Stimulated activated CD4-positive, alpha-beta T cell treated with anti-CD3 and anti-CD28 coated beads, TNF-alpha, amount 100 ng/mL, for 1 hour (primary cell): ENCODE measurements at places on chromosomes 4 and X.

GRCh38 chr4:138428611-138429010 is 186.5 kb upstream of the SLC7A11 start:
- DNase-seq, result no peak

DNA sequence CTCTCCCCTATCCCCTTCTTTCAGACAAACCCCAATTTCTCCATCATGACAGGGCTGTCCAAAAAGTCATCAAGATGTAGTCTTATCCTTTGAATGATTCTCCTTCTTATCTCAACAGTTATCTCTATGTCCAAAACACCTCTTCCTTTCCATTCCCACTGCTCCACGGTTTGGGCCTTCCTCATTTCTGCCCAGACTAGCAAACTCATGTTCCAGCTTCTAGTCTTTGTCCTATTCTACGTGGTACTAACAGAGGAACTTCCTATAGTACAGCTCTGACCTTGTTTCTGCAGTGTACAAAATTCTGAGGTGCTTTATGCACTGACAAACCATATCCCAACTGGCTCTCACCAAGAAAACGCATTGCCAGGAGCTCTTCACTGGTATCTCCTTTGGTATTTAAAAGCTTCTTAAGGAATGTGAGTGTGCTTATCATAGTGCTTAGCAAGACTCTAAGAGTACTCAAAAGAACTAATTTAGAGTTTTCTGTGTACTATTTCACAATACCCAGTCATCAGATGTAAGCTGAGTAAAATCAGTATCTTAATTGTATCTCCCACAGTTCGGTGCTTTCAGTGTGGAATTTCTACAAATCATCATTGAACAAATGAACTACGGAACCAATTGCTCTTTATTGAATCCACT is 65.5 kb downstream of the MAML3 start:
- no peak for DNase-seq

GRCh38 chr4:184103527-184104264 is 114.0 kb downstream of the ENPP6 start:
- no peak for DNase-seq

GRCh38 chr4:7001271-7001670 is 41.9 kb upstream of the TADA2B start:
- DNase-seq, result no peak

DNA sequence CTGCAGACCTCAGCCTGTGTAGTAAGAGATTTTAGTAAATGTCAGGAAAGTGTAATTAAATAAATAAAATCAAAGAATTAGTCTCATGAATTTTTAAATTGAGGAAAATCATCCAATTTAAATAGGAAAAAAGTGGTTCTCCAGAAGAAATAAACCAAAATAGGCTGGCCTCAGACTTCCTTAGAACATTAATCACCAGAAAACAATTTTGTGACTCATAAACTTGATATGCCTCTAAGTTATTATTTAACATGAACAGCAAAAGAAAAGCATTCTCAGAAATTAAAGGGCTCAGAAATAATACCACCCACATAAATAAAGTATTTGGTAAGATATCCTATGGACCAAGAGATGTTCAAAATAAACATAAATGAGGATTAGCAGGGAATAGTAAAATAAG is 14.3 kb downstream of the FAM47B start:
- no peak for DNase-seq

GRCh38 chr4:66585767-66586166 is 915.5 kb upstream of the EPHA5 start:
- no peak for DNase-seq

DNA sequence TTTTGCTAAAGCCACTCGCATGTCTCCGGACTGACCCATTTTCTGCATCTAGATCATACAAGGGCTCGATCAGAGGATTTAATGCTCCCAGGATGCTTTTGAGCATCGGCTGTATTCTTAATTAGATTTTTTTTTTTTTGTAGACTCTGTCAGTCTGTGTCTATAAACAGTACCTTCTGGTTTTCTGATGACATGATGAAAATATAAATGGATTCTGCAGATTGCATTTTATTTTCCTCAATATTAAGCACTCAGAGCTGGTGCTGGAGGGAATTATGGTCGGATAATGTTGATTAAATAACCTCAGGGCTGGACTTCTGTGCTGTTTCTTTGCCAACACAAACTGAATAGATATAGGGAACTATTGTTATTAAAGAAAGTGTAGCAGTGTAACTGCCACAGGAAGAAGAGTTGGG is 57.1 kb upstream of the LIMCH1 start:
- no peak for DNase-seq

- no peak for DNase-seq
Observed at GRCh38 chrX:6004529-6004928, 224.1 kb downstream of the NLGN4X start.

GRCh38 chrX:40146262-40147125 is 48.7 kb upstream of the BCOR start:
- no peak for DNase-seq

DNA sequence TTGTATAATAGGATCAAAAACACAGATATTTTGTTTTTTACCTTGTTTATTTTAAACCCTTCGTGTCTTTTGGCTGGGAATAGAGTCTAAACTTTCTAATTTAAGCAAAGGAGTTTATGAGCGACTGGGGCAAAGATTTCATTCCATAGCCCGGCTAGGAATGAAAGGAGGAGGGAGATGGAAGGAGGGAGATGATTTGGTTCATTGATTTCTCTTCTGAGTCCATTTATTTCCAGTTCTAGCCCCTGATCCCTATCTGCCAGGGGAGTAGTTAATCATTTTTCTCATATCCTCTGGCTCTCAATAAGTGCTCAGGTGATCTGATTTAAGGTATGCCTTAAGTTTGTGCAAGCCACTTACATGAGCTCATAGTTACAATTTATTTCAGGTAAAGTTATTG is 120.0 kb downstream of the SPRY1 start:
- no peak for DNase-seq

- DNase-seq, result no peak
Observed at GRCh38 chr4:53515076-53515475, 76.2 kb downstream of the LNX1 start.

DNA sequence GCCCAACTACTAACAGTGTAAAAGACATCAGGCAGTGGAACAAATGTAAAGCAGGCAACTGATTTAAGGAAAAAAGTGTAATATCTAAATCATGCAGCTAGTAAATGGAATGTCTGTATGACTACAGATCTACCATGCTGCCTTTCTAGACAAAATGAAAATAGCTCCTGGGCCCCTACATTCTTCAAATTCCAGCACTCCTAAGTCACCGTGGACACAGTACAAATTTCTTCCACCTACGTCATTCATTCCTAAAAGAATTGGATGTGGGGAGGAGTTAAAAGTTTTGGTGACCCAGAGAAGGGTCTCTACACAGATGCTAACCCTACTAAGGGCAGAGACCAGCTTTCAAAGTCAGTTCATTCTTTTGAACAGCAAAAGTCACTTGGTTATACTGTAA is 137.2 kb upstream of the ARHGEF9 start:
- DNase-seq, result no peak

- DNase-seq, result no peak
Observed at GRCh38 chrX:105725228-105725627, 97.1 kb upstream of the NRK start.

DNA sequence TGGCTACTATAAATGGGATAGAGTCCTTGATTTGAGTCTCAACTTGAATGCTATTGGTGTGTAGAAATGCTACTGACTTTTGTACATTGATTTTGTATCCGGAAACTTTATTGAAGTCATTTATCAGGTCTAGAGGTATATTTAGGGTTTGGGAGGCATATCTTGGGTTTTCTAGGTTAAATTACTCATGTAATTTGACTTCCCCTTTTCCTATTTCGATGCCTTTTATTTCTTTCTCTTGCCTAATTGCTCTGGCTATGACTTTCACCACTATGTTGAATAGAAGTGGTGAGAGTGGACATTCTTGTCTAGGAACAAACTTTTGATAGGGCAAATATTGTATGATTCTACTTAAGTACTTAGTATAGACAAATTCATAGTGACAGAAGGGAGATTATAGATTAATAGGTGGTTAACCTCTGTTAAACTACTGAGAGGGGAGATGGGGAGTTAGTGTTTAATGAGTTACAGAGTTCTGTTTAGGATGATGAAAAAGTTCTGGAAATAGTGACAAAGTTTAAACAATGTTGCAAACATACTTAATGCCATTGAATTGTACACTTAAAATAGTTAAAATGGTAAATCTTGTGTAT is 22.8 kb upstream of the HSPA4L start:
- no peak for DNase-seq

DNA sequence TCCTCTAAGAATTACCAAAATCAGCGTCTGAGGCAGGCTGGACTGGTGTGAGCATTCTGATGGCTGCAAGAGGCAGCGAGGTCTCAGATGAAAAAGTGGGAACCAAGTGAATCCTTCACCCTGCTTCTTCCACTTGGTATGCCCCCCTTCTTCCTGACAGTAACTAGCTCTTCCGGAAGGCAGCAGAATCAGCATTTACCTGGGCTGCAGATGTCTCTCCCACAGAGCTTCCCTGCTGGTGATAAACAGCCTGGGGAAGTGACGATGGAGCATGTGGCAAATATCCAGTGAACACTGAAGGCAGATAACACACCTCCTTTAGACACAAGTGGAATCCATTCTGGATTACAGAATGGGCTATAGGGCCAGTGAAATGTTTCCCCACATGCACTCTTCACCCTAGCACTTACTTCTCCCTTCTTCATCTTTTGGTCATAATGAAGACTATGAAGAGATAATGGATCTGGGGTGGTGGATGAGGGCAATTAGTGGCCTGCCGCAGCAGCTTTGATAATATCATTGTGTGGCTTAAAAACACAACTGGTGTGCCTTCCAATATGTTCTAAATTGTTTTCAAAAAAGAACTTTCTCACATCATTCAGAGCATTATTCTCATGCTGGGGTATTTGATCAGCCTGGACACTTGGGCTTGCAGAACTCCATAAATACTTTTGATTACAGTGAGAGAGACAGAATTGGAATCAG is 60.8 kb upstream of the TBC1D9 start:
- no peak for DNase-seq

GRCh38 chrX:149040873-149041535 is 464.1 kb downstream of the IDS start:
- no peak for DNase-seq

- DNase-seq, result no peak
Observed at GRCh38 chr4:2357821-2358745, 60.4 kb downstream of the ZFYVE28 start.

- no peak for DNase-seq
Observed at GRCh38 chr4:79611026-79611425, 203.0 kb upstream of the GK2 start.

DNA sequence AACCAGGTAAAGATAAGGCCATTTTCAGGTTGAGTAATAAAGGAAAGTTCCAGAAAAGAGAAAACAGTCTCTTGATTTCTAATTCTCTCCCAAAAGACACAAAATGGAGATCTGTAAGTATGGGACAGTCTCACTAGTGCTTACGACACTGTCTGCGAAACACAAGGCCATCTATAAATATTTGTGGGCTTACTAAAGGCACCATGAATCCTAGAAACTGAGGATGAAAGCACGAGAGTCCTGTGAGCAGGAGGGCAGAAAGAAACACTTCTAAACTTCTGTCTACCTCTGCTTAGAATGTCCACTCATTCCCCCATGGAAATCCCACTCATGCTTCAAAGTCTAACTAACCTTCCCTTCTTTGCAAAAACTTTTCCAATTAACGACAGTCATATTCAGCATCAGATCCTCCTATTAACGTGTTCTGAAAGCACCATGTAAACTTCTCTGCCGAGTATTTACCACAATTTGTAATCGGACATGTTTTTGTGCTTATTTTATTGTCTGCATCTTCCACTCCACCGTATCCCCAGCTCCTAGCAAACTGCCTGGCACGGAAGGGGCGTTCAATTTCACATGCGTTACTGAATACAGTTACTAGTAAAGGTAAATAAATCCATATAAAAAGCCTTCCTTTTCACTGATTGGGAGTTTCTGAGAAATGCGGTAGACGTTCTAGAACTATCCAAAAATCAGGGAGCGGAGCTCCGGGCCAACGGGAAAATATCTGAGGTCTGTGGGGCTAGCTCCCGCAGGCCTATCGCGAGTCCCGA is 665 bp downstream of the PSMD10 start:
- no peak for DNase-seq

DNA sequence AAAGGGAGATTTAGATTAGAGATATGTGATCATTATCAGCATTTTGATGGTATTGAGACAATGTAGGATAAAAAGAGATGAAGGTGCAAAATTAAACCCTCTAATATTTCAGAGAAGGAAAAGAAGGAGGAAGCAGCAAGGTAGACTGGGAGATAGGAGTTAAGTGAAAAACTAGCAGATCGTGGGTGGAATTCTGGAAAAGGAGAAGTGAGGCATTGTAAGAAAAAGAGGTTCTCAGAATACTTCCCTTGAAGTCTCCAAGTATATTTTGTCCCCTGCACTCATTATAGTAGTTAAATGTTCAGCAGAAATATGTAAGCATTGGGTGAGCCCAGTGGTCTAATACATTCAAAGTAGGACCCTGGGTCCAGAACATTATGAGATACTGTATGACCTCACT is 30.3 kb downstream of the COPS4 start:
- DNase-seq, result no peak
